ENCODE measurements at places on chromosomes 12 and 14.

DNA sequence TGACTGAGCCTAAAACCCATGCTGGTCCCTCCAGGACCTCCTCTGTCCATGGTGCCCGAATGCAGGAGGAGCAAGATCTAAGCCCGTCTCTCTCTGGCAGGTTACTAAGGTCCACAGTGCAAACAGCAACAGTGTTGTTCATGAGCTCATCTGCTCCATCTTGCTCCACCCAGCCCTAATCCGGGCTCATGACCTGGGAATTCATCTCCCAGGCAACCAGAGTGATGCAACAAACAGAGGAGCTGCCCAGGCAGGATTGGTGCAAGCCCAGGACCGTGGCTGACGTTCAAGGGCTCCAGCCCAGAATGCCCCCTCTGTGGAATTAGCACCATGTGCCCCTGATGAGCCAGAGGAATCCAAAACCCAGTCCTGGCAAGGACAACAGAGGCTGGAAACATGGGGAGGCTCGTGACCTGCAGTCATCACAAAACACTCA, 29.9 kb downstream of the HSPB8 start:
- DNase-seq, result no peak

DNA sequence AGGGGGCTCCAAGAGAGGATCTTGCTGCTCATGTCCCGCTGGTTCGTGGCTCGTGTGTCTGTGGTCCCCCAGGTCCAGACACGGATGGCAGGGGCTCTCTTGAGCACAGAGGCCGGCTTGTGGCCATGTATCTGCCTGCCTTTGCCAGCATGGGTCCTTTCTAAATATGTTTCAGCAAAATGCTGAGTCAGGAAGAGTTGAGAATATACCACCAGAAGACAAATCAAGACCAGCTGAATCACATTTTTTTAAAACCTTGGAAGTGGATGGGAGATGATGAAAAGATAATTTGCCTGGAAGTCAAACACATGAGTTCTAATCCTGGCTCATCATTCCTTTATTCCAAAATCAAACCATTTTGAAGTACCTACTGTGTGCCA, 58.0 kb downstream of the NUAK1 start:
- DNase-seq, result no peak

DNA sequence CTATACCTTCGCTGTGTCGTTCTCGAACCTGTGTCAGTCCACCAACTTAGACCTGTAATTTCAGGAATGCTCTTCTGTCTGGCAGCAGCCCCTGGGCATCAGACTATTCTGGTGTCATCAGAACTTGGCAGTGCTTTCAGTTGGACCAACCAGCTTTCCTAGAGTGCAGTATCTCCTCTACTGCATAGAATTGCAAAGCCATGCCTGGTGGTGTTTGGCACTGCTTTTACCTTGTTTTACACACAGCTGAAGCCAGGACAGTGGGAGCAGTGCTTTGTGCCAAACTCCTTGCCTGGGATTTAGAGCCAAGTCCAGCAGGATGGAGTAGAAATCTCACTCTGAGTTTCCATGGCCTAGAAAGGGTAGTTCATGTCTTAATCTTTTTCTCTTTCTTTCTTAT, 1.5 kb downstream of the FLVCR2 start:
- no peak for DNase-seq

- no peak for DNase-seq
These were observed 240.4 kb downstream of the SNAPC1 start for GRCh38 chr14:62002642-62003041.

All from esophagus squamous epithelium (tissue), 5 donors.